ENCODE measurements at places on chromosomes 1 and 21.
A peak's percentile ranks its signal among the peaks of the same experiment; 100 is the strongest.

DNA sequence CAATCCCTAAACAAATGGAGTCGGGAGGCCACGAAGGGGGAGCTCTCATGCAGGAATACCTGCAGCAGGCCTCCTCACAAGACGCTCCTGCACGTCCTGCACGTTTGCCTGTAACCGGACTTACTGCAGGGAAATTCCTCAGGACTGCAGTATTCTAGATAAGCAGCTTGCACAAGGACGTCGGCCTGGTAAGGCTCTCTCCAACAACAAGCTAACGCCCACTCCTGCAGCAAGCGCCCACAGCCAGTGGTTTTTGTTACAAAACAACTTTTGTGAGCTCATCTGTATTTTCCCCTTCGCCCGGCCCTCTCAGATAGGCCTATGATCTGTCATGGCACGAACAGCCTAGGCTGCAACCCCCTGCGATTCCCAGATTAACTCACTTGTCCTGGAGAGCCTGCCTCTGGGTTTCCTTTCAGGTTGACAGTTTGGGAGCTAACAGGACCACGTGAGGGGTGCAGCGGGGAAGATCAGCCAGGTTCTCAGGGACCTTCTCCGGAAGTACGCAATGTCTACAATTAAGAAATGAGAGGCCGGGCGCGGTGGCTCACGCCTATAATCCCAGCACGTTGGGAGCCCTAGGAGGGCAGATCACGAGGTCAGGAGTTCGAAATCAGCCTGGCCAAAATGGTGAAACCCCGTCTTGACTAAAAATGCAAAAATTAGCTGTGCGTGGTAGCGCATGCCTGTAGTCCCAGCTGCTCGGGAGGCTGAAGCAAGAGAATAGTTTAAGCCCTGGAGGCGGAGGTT is 921 bp upstream of the MIB2 start:
- DNase-seq: peak; percentile 99

- DNase-seq: peak; percentile 96
These were observed at the start of the genes MED8 and SZT2 for GRCh38 chr1:43389326-43390313. TSS of gene MED8 (minus strand) at chr1:43389800. CDS start at chr1:43389764, 36 bp downstream. TSS of gene SZT2 (plus strand) at chr1:43389899. CDS start at chr1:43389969, 70 bp downstream.

DNA sequence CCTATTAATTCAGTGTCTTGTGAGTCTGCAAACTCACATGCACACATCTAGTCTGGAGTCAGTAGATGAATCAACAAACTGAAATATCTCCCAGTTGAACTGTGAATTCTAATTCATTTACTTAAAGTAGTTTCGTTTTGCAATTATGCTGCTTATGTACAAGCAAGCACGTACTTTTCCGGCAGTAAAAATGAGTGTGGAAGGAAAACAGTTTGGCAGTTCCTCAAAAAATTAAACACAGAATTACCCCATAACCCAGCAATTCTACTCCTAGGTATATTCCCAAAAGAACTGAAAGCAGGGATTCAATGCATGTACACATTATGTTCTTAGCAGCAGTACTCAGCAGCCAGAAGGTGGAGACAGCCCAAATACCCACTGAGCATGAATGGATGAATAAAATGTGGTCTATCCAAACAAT is 49.3 kb downstream of the GNB1 start:
- DNase-seq: peak; percentile 76

- DNase-seq: peak; percentile 62
These were observed 2.7 kb upstream of the KCNJ9 start for GRCh38 chr1:160078512-160079195.

GRCh38 chr1:62006690-62007089 is 188.0 kb upstream of the L1TD1 start:
- no peak for DNase-seq

DNA sequence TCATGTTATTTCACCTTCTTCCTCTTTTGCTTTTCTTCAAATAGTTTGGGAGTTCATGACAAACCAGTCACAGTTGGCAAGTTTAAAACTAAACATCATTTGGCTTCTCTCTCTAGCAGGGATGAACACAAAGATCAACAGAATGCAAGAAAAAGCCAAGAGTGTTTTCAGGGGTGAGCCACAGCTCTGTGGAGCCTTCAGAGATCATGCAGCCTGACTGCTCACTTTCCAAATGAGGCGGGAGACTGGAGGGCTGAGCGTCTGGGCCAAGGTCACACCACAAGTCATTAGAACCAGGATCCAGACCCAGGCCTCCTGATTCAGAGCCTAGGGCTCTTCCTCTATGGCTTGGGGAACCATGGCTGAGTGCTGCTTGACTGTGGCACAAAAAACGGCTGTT is 2.7 kb downstream of the DPT start:
- DNase-seq: no peak

GRCh38 chr1:204420039-204421004 is 8.7 kb upstream of the PPP1R15B start:
- DNase-seq: peak; percentile 47

DNA sequence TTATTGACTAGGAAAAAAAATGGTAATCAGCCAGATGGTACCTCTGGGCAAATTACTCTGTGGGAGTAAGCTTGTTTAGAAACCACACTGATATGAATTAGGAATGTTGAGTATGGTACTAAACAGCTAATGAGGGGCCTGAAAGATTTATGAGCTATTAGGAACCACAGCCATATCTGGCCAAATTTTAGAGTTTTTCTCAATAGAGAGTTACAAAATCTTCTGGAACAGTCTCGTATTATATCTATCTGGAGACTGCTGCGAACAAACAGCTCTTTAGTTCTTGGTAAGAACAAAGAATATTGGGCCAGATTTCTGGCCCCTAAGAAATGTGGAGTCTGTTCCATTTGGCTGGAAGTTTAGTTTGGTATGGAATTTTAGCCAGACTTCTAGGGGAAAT is 4.9 kb upstream of the PODN start:
- DNase-seq: no peak

- no peak for DNase-seq
These were observed 1.5 kb upstream of the LAX1 start for GRCh38 chr1:203763505-203763904.

DNA sequence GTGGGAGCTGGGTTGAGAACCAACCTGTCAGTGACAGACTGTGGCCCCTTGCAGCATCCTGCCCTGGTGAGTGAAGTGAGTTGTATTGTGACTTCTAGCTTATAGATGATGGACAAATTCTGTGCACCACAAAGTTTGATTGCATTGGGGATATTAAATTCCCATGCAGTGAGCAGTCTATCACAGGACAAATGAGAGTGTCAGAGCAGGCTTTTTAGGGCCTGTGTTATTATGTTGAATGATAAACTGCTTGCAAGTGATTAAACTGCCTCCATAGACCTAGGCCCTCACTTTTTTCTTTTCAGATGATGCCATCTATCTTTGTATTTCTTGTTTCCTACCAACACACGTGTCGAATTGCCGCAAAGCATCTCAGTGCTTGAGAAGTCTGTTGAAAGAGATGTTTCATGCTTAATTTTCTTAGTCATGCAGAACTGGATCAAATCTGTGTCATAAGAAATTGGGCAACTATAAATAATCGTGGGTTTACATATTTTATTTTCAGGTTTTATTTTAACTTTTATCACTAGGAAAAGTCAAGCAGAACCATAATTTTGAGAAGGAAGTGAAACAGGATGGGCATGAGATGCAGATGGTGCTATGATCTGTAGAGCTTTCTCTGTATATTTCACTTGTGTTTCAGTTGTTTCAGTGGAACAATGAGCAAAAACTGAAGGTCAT is 199.2 kb downstream of the S1PR1 start:
- DNase-seq: no peak

DNA sequence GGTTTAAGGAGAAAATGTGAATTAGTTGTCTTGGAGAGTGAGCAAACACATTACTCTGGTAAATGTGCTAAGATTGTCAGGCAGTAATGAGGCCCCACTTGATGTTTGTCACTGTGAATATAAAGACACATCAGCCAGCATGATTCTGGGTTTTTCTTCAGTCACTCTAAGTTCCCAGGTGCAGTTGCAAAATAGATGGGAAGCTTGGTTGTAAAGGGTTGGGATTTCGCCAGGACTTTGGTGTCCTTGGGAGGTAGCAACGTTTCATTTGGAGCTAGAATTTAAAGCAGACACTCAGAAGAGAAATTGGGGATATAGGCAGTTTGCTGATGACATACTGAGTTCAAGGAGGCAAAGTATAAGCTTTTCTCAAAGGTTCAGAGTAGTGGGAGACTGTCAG is 154.3 kb downstream of the MAST2 start:
- DNase-seq: no peak

GRCh38 chr1:172122381-172122780 is 281.1 kb downstream of the DNM3 start:
- DNase-seq: no peak

DNA sequence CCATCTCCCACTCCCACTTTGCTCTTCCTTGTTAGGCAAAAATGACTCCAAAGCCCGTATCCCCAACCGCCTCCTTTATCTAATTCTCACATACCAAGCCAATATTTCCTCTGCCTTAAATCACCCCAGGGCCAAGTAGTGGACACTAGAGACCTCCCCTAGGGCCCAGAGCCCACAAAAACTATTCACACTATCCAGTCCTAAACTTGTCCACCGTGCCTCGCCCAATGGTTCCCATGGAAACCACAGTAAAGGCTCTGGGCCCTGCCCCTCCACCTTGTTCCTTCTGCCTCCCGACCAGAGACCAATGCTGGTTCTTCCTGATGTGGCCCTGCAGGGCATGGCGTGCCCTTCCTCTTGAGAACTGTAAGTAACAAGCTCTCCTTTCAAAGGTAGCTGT is 11.8 kb downstream of the CFAP107 start:
- no peak for DNase-seq

DNA sequence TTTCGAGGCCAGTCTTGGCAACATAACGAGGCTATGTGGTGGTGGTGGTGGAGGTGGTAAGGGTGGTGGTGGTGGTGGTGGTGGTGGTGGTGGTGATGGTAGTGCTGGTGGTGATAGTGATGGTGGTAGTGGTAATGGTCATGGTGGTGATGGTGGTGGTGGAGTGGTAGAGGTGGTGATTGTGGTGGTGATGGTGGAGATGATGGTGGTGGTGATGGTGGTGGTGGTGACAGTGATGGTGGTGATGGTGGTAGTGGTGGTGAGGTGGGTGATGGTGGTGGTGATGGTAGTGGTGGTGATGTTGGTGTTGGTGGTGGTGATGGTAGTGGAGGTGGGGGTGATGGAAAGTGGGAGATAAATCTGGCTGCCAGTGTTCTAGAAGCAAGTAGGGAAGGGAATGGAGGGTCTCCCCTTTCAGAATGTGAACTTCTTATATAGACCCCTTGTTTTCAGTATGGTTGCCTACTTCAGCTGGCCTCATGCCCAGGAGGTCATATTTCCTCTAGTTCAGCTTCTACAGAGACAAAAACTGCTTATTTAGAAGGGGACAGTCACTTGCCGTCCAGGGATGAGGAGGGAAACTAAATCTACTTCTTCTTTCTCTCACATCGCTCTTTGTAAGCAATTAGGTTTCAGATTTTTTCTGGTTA is 27.5 kb downstream of the SH3BGR start:
- no peak for DNase-seq

- no peak for DNase-seq
These were observed 118.8 kb downstream of the PTBP2 start for GRCh38 chr1:96840396-96840795.

DNA sequence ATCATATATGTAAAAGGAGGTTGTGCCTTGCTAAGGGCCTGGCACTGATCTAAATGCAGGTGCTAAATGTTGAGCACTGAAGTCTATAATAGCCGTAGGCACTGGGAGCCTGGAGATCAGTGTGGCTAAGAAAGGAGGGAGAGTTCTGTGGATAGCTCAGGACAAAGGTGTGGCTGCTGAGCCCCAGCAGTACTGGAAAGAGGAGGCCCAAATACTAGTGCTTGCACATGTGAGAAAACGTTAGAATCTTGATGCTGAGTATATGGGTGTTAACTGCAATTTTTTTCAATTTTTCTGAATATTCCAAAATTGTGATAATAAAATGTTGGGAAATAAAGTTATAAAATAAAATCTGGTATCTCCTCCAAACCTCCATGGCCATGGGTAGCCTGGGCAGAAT is 62.5 kb upstream of the PTGFRN start:
- DNase-seq: no peak

- DNase-seq: no peak
These were observed 5.3 kb downstream of the PTTG1IP start for GRCh38 chr21:44867999-44868700.

- DNase-seq: no peak
These were observed 33.3 kb downstream of the BMP8A start for GRCh38 chr1:39524591-39525365.

- DNase-seq: no peak
These were observed 363.7 kb downstream of the NEGR1 start for GRCh38 chr1:71918630-71919029.

DNA sequence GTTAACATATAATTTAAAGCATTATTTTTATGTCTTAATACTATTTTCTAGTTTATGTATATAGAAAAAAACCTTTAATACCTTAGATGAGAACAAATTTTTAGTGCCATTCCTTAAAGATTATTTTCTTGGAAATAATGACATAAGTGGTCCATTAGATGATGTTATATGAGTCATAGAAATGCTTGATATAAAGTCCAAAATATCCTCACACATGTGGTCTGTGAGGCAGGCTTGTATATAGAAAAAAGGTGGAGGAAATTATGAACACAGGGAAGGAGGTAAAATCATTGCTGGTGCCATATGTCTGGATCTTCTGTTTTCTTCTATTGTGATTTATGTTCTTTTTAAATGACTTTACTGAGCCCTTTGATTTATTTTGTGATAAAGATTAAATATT is 79.3 kb downstream of the MAP3K7CL start:
- DNase-seq: peak; percentile 19

DNA sequence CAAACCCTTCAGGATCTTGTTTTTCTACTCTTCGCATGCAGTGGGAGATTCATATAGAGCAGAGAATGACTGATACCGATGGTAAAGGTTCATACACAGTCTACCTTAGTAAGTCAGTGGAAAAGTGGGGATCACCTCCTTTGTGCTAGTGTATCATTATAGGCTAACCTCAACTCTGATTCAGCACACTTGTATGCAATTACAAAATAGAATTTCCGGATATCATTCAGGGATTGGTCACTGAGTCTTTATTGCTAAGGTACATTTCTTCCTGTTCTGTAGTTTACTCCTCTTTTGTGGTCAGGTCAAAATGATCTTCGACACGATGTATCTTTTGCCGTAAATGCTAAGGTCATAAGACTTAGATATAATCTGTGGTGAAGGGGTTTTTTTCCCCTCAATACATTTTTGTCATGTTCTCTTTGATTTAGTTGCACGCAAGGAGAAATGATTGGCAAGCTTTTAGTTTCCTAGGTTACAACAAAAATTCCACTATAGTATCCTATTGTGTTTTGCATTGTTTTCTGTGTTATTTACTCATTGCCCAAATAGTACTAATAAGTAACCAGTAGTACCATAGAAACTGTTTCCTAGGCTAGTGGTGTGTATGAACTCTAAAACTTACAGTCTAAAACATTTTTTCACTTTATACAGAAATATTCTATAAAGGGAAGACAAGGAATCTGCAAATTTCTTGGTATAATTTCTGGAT is 35.7 kb upstream of the PLA2G4A start:
- no peak for DNase-seq

DNA sequence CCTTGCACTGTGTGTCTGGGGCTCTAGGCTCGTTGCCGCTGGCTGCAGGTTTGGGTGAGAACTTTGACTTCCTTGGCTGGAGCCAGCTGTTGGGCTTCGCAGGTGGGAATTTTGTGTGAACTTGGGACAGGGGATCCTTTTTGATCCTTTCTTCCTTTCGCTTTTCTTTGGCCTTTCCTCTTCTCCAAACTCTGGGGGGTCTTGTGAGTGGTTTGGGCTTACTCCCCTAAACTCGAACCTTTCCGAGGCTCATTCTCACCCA is 643 bp downstream of the COQ8A start:
- no peak for DNase-seq
